ENCODE measurements at places on chromosomes 5 and 9. TPM values are rescaled to one million over a fixed set of nuclear protein-coding genes. Genes with fewer than 3 reads are reported as not detected.

- DNase-seq: no peak
Measured at GRCh38 chr5:170111088-170111785, 5.5 kb downstream of the FOXI1 start.

GRCh38 chr9:128683340-128684064 is 5.5 kb upstream of the SET start:
- peak; percentile 72 for DNase-seq

The CNTFR gene
- total RNA-seq: 2.2 TPM

DNA sequence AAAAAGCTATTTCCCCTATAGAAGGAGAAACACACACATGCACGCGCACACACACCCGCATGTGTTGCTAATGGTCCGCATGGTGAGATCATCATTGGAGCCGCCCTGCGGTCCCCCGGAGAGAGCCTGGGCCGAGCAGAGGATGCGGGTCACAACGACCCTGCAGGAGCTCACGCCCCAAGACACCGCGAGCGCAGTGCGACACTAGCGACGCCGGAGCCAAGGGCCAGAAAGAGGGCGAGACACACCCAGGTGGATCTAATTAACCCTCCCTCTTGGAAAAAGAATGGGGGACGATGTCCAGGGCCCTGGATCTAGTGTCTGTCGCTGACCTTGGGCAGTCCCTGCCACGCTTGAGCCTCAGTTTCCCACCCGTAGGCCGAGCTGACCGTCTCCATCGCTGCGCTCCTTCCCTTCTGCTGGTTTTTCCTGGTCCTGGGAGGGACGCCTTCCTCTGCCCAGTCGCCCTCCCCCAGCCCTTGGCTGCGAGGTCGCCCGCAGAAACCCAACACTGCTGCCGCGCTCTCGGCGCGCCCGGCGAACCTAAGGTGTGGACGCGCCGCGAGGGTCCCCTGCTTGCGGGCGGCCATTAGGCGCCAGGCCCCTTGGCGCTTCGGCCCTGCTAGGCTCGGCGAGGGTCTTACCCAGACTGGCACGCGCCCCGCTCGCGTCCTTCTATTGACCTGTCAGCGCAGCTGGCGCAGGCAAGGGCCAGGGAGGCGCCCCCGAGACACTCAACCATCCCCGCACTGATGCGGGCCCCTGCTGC is 47.5 kb upstream of the RNF20 start:
- peak; percentile 32 for DNase-seq

GRCh38 chr5:110517396-110517795 is 209.1 kb downstream of the TMEM232 start:
- DNase-seq: no peak

GRCh38 chr5:72624641-72625236 is 117.5 kb upstream of the ZNF366 start:
- peak; percentile 45 for DNase-seq

- no peak for DNase-seq
Measured at GRCh38 chr9:35349287-35349990, 140.5 kb upstream of the RUSC2 start.

- no peak for DNase-seq
Measured at GRCh38 chr5:170333161-170333910, 35.8 kb upstream of the LCP2 start.

- DNase-seq: no peak
Measured at GRCh38 chr5:146070746-146071145, 34.6 kb downstream of the PLAC8L1 start.

DNA sequence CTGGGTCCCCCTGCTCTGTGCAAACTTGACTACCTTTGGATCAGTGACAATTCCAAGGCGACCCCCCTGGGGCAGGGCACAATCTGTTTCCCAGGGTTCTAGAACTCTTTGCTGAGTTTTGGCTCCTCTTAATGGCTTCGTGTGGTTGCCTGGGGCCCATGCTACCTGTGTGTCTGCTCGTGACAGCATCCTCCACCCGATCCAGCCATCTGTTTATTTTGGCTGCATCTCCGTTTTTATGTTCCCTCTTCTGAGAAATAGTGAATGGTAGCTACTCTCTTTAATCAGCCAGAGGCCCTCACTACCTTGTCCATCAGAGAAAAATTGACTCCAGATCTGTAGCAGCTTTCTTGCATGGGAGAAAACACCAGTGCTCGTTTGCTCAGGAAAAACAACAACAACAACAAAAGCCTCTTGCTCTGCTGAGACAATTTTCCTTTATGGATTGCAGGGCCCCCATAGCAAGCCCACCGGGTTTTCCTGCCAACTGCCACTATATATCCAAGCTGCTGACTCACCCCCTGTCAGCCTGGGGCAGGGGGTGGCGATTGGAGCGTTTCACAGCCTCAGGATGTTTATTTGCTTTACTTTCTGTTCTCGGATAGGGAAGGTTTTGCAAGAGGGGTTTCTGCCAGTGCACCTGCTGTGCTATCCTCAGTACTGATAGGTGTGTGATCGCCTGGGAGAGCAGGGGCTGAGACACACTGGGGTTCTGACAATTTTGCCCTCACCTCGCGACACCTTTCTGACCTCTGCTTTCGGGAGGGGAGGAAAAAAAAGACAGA is 607.8 kb downstream of the BNC2 start:
- no peak for DNase-seq

The FGF1 gene
- 74.7 TPM for total RNA-seq

The BASP1 gene
- total RNA-seq: 13.6 TPM

DNA sequence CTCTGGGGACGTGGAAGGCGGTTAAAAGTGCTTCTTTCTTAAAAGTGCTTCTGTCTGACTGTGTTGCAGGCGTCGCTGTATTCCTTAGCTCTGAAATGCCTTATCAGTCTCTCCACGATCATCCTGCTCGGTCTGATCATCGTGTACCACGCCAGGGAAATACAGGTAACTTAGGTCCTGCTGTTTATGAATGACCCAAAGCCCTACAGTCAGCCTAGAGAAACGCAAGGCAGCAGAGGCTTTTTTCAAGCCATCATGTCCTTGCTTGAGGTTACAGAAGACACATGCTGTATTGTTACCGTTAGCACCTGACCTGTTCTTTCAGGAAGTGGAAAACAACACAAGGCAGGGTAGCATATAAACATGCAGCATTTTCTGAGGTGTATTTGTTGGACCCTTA is 2.0 kb downstream of the KCNN2 start:
- no peak for DNase-seq

DNA sequence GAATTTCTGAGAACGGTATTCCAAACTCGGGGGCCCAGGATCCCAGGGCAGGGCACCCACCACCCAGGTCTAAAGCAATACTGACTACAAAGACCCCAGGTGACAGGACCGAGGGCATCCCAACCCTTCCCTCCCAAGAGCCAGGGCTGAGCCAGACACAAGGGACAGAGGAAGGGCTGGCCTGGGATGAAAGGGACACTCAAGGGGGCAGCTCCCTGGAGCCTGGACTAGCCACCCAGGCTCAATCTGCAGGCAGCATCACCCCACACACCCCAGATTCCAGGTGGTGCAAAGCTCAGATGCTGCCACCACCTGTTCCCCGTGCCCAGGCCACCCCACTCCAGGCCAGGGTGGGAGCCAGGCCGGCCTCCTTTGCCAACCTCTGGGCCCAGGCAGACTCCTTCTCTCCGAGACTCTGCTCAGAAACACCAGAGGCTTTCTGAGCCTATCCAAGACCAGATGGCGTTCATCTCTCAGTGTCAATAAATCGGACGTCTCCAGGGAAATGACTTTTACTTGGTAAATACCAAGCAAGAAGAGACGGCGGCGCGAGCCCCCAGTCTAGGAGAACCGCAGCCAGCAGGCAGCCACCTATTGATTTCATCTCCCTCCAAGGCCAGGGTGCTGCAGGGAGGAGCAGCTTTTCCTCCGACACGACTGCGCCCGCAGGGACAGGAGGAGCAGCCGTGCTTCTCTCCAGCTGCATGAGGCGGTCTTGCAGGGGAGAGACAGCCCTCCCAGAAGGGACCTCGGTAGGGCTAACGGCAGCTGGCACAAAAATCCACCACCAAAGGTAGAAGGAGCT is 94.1 kb upstream of the ADAMTS2 start:
- no peak for DNase-seq

The RNF183 gene
- total RNA-seq: not detected

GRCh38 chr5:82045554-82046275 is 73.9 kb downstream of the ATG10 start:
- DNase-seq: no peak

The PCDHB5 gene
- total RNA-seq: 6.4 TPM

DNA sequence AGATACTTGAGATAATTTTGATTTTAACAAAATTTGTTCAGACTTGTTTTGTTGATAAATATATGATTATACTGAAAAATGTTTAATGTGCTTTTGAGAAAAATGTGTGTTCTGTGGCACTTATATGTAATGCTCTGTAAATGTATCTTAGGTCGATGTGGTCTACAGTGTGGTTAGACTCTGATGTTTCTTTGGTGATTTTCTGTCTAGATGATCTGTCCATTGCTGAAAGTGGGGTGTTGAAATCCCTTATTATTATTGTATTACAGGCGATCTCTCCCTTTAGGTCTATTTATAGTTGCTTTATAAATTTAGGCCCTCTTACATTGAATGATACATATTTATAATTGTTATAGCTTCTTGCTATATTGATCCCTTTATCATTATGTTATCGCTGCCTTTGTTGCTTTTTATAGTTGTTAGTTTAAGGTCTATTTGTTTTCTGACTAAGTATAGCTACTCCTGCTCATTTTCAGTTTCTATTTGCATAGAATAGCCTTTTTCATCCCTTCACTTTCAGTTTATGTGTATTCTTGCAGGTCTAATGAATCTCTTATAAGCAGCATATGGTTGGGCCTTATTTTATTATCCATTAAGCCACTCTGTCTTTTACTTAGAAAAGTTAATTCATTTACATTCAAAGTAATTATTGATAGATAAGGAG is 124.3 kb downstream of the MRPS30 start:
- DNase-seq: no peak

- DNase-seq: peak; percentile 20
Measured at GRCh38 chr5:54630738-54631359, 113.3 kb downstream of the SNX18 start.

DNA sequence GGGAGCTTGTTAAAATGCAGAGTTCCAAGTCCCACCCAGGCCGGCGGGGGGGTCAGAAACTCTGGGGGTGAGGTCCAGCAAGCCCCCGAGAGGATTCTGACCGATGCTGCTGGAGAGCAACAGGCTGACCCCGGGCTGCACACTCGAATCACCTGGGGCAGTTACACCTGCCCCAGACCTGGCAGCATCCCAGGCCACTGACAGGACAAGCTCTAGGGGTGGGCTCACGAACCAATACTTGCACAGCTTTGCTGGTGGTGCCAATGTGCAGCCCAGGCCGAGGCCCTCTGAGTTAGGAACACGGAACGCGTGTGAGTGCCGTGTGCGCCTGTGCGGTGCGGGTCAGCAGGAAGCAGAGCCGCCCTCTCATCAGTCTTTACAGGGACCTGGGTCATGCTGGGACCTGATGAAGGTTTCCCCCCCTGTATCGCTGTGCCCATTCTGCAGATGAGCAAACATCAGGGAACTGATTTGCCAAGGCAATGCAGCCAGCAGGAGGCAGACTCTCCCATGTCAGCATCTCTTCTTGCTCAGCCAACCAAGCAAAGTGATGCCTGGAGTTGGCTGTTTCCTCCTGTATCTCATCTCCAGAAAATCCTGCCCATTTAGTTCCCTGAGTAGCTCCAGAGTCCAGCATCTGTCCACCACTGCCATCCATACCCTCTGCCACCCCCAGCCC is 16.3 kb downstream of the FAM163B start:
- DNase-seq: peak; percentile 47

The GABRB2 gene
- not detected for total RNA-seq

The SCGB3A2 gene
- not detected for total RNA-seq

DNA sequence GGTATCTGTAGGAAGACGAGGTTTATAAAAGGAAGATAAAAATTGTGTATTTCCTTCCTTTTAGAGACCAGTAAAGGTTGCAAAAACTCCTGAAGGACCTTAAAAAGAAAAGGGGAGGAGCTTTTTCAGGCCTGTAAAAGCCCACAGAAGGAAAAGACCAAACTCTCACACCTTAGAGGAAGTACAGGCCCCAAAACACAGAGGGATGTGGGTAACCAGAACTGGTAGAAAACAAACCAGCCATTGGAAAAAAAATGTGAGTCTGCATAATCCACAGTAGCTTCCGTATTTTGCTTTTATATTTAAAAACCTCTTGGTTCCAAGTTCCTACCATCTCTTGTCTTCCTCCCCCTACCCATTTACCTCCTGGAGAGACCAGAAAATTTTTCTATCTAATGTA is 8.5 kb downstream of the GIN1 start:
- no peak for DNase-seq

GRCh38 chr5:176350416-176350815 is 11.1 kb downstream of the KIAA1191 start:
- no peak for DNase-seq

GRCh38 chr5:170479484-170479883 is 24.3 kb upstream of the KCNIP1 start:
- no peak for DNase-seq
